ENCODE measurements at places on chromosomes 2 and 18.

DNA sequence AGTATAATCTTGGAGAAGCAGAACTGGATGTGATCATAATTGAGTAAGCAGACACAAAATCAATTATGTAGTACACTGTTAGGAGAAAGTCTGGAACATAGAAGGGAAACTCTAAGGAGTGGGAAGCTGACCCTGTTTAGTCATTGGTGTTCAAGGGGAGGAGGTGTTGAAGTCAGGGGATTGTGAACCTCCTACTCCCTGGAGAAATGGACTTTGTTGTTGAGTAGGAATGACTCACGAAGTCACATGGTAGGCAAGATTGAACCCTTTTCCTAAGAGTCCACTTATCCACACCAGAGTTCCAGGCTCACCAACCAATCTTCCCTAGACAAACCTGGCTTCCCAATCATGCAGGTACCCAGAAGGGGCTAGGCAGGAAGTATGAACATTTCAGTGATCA, 81.0 kb upstream of the BCL11A start:
- DNase-seq: no peak

GRCh38 chr18:41396861-41397260, 558.2 kb upstream of the PIK3C3 start:
- DNase-seq: no peak

DNA sequence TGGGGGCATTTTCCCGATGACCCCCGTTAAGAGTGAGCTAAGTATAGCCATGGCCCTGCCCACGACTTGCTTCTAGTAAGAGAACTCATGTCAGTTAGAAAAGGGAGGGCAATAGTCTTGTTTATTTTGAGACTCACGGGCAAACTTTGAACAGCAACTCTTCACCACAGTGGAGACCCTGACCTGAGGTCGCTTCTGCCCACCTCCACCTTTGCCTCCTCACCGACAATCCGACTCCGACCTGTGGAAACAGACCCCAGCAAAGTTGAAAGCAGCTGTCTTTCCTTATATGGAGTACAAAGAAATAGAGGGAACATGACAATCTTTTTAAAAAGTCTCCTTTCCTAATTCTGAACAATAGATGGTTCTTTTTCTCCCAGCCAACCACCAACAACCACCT, 155.0 kb upstream of the GCFC2 start:
- no peak for DNase-seq

DNA sequence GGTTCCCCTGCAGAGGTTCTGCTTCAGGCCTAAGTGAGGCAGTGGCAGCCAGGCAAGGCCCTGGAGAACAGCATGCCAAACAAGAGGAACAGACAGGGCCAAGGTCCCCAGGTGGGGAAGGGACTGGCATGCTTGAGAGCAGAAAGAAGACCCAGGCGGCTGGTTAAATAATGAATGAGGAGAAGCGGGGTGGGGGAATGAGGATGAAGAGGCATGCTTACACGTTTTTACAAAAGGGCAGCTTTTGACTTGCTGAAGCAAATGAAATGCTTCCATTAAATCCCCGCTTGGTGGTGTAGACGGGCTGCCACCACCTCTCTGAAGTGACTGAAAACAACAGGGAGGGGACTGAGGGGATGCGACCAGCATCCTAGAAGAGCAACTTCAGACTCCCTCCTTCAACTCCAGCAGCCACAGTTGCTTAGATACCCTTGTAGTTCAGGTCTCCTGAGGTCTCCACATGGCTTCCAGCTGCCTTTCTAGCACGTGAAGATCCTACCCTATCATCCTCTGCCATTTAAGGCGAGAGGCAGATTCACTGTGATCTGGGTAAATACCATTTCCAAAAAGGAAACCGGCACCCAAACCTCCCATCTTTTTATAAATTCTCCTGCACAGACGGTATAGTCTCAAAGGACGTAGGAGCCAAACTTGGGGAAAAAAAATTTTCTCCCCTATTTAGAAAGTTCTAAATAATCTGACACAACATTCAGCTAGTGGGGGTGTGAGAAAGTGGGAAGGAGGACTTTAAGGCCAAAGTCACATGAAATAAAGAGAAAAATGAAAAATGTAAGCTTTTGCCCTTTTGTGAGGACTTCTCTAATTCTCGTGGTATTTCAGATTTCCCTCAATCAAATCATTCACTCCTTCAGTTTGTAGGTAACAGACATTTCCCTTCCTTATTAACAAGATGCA, 65.6 kb downstream of the CACNB4 start:
- DNase-seq: no peak

- DNase-seq: peak; percentile 56
Measured at GRCh38 chr18:44507729-44508325, 172.9 kb upstream of the SETBP1 start.

DNA sequence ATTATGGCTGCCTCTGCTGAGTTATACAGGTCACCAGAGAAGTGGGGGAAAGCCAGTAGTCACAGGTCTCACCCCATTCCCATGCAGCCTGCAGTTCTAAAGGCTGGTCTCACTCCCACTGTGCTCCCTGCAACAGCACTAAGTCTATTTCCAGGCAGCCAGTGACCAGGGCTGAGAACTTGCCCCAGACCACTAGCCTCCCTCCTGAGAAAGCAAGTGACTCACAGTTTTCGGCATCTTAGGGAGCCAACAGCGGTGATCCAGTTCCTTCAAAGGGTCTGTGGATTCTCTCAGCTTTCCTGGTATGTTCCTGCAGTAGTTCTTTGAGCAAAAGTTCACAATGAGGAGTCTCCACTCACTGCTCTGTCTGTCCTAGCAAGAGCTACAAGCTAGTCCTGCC, 329.6 kb upstream of the MAP2 start:
- DNase-seq: no peak

- no peak for DNase-seq
Measured at GRCh38 chr2:134143568-134143967, 110.3 kb upstream of the MGAT5 start.

DNA sequence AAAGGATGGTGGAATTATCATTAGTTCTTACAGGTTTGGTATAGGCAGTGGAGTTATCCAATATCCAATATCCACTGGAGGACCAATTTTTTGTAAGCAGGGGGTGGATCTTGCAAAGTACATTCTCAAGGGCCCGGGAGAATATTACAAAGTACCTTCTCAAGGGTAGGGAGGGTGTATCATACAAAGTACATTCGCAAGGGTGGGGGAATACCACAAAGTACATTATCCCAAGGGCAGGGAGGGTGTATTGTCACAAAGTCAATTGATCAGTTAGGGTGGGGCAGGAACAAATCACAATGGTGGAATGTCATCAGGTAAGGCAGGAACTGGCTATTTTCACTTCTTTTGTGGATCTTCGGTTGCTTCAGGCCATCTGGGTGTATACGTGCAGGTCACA, 55.3 kb upstream of the TMEM87B start:
- DNase-seq: no peak
